Globus pallidus (tissue), 1 donor: ENCODE measurements at places on chromosomes 12 and 14.

GRCh38 chr14:84323450-84323849 lies 1206.5 kb upstream of the FLRT2 start:
- no peak for DNase-seq

GRCh38 chr12:130351326-130351725 lies 13.6 kb downstream of the PIWIL1 start:
- no peak for DNase-seq

GRCh38 chr12:130462558-130463274 lies 125.0 kb downstream of the PIWIL1 start:
- no peak for DNase-seq

DNA sequence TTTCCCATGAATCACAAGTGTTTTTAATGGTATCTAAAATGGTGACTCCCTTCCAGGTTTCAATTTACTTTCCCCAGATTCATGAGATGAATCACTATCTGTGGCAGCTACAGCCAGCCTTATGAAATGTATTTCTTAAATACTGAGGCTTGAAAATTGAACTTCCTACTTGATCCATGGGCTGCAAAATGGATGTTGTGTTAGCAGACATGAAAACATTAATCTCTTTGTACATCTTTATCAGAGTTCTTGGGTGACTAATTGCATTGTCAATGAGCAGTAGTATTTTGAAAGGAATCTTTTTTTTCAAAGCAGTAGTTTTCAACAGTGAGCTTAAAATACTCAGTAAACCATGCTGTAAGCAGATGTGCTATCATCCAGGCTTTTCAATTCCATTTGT lies 250.8 kb downstream of the SLC6A15 start:
- DNase-seq = no peak

- DNase-seq = no peak
These were observed 76.4 kb upstream of the DICER1 start for GRCh38 chr14:95233702-95234241.

GRCh38 chr12:121765573-121765972 lies 27.9 kb downstream of the RHOF start:
- DNase-seq = no peak

- DNase-seq = no peak
These were observed 26.5 kb downstream of the NUAK1 start for GRCh38 chr12:106112145-106112821.

GRCh38 chr12:110927546-110927945 lies 7.2 kb upstream of the MYL2 start:
- DNase-seq = no peak

- DNase-seq = no peak
These were observed 52.2 kb downstream of the GOLGA5 start for GRCh38 chr14:92846162-92846897.

DNA sequence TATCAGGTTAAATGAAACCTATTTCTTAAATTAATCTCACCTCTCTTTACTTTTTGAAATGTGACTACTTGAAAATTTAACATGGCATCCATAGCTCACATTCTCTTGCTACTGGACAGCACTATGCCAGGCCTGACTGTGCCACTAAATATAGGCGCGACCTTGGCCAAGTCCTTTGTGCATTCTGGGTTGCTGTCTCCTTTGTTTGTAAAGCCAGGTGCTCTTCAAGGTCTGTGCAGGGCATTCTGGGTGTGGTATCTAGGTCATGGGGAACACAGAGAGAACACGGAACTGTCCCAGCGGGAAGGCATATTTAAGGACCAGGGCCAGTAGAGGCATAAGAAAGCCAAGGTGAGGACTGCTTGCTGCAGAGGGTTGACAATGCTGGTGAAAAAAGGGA lies 121.2 kb downstream of the ZNF664 start:
- no peak for DNase-seq

DNA sequence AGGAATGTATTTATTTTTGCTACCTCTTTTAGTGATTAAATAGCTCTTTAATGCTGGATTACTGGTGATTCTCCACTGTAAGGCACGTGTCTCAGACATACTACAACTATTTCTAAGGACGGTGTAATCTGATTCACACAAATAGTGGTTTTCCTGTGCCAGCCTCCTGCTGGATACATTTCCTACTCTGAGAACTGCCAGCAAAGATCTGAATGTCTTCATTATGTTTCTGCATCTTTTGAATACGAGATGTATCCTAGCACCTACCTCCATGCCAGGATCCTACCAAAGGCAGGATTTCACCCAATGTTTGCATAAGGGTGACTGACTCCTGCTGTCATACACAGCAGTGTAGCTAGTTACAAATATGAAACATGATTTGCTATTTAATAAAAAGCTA lies 120.6 kb downstream of the PRICKLE1 start:
- DNase-seq = no peak

DNA sequence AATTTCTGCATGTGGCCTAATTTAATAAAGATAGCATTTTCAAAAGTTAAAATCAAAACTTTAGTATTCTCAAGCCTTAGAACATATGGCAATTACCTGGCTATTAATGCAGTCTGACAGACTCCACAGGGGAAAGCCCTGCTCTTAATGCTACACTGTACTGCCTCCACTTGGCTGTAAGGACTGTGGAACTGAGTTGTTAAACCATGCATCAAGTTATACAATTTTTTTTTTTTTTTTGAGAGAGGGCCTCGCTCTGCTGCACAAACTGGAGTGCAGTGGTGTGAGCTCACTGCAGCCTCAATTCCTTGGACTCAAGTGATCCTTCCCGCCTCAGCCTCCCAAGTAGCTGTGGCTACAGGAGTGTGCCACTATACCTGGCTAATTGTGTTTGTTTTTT lies 19.0 kb upstream of the NDUFA12 start:
- no peak for DNase-seq

- no peak for DNase-seq
These were observed 205.2 kb upstream of the TMEM260 start for GRCh38 chr14:56374421-56374820.

GRCh38 chr12:12521888-12522287 lies 40.8 kb downstream of the DUSP16 start:
- DNase-seq = peak; percentile 66

GRCh38 chr12:105704787-105705186 lies 374.3 kb downstream of the C12orf75 start:
- no peak for DNase-seq

DNA sequence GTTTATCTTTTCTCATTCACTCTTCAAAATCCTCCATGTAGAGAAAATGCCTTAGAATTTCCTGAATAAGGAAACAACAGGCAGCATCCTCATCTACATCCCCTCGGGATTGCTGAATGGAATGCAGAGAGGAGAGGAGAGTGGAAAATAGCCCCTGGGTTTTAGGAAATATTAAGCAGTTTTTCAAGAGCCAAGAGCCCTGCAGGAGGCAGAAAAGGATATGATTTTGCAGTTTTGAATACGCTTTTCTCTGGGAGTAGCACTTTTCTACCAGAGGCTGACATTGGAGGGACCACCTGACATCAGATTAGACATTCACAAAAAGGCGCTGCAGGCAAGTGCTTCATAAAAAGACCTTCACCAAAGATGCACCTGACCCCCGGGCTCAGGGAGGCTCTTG lies 362.2 kb upstream of the SFSWAP start:
- DNase-seq = no peak

GRCh38 chr14:44940211-44940610 lies 21.5 kb downstream of the KLHL28 start:
- DNase-seq = no peak

GRCh38 chr14:77561881-77562280 lies 54.6 kb downstream of the SPTLC2 start:
- DNase-seq = no peak

GRCh38 chr14:62632771-62633170 lies 412.5 kb downstream of the KCNH5 start:
- DNase-seq = no peak

DNA sequence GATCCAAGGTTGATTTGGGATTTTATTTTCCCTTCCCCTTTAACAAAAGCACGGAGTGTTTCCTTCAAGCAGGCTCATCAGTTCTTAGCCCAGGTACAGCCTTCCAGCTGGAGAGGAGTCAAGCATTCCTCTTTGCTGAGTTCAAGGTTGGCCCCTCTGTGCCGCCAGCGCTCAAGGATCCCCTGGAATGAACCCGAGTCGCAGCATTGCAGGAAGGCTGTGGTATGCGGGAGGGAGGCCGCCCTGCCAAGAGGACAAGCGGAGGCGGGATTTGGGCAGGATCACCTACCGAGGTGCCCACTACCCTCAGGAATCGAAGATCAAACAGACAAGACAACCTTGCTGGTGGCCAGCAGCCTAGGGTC lies 53.9 kb upstream of the NCOR2 start:
- no peak for DNase-seq

DNA sequence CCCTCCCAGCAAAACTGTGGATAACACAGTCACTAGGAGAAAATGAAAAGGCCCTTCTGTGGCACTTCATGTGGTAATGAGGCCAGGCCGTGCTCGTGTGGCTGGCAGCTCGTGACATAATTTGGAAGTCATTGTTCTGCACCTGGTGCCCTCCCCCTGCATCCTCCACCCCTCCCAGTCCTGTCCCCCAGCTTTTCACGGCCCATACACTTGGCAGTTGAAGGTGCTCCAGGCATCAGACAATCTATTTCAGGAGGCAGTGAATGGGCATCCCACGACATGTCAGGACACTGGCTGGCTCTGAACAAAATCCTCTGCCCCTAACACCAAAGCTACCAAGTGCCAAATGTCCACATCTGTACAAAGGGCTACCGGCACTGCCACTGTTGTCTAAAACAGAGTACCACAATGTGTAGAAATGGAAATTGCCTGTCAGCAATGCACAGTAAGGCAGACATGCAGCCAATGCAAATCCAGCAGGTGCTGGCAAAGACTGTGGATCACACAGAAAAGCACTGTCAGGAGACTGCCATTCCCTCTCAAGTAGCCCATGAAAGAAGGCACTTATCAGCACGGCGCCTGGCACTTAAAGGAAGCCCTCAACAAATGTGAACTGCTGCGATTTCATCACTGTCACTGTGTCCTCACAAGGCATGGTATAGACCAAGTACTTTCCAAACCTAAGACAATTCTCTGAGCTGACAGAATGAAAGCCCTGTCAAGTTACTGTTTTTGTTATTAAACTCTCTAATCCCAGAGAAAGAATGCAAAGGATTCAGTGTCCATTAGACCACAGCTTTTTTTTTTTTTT lies 39.1 kb downstream of the CORO1C start:
- peak; percentile 90 for DNase-seq

- DNase-seq = no peak
These were observed 195.5 kb upstream of the BTG1 start for GRCh38 chr12:92341065-92341668.

DNA sequence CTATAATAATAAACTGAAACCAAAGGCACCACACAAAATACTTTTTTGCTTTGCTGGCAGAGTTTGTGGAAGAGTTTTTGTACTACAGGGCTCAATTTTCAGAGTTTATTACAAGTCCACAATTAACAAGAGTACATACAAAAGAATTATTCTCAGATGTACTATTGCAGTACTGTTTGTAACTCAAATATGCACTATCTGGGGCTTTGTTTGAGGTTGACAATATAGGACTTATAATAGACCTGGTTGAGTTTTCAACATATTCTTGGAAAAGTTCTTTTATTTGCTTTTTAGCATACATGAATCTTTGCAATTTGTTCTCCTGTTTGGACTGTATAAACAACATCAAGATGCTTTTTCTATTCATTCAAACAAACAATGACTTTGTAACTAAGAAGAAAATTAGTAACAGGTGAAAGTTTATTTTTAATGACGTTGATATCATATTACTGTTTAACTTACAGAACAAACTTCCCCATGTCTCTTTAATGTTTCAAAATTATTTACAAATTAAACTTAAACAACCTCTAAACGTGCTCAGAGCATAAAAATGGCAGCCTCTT lies 407.4 kb upstream of the PRICKLE1 start:
- no peak for DNase-seq

GRCh38 chr14:49019467-49020115 lies 566.6 kb downstream of the RPS29 start:
- peak; percentile 5 for DNase-seq

GRCh38 chr12:43325786-43326185 lies 226.2 kb downstream of the ADAMTS20 start:
- DNase-seq = no peak

- no peak for DNase-seq
These were observed 8.1 kb upstream of the GLRX5 start for GRCh38 chr14:95526483-95527386.

GRCh38 chr14:43706900-43707299 lies 800.2 kb downstream of the FSCB start:
- no peak for DNase-seq

GRCh38 chr12:124727264-124727800 lies 136.3 kb downstream of the SCARB1 start:
- peak; percentile 64 for DNase-seq

DNA sequence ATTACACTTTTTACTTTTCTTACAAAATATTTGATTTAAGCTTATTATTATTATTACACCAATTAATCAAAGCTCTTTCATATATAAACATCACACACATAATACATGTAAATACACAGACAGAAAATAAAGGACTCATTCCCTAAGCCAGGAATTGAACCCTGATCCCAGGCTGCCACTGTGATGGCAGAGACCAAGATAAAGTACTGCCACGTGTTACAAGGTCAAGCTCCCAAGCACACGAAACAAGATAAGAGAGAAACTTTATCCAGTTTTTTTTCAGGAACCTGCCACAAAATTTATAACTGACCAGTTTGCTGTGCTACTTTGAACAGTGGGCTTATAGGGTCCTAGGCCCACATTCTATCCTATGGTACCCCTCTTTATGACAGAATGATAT lies 111.3 kb downstream of the EML1 start:
- DNase-seq = no peak

GRCh38 chr14:71956920-71957563 lies 24.8 kb downstream of the RGS6 start:
- no peak for DNase-seq

- no peak for DNase-seq
These were observed 20.6 kb upstream of the SNRPF start for GRCh38 chr12:95838125-95838524.

GRCh38 chr12:111589601-111590000 lies 9.5 kb downstream of the ATXN2 start:
- DNase-seq = no peak

GRCh38 chr14:75589931-75590330 lies 11.5 kb downstream of the FLVCR2 start:
- no peak for DNase-seq

DNA sequence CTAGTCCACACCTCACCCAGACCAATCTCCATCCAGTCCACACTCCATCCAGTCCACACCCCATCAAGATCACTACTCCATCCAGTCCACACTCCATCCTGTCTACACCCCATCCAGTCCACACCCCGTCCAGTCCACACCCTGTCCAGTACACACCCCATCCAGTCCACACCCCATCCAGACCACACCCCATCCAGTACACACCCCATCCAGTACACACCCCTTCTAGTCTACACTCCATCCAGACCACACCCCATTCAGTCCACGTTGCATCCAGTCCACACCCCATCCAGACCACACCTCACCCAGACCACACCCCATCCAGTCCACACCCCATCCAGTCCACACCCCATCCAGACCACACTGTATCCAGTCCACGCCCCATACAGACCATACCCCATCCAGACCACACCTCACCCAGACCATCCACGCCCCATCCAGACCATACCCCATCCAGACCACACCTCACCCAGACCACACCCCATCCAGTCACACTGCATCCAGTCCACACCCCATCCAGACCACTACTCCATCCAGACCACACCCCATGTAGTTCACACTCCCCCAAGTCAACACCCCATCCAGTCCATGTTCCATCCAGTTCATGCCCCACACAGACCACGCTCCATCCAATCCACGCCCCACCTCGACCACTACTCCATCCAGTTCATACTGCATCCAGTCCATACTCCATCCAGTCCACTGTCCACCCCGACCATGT lies 116.6 kb upstream of the RTL1 start:
- no peak for DNase-seq
